Myometrial cell (primary cell): ENCODE measurements at places on chromosomes 13 and 19. TPM values are rescaled to one million over a fixed set of nuclear protein-coding genes. Genes with fewer than 3 reads are reported as not detected.

Gene ZNF841
- 5.5 and 8.3 TPM in 2 replicates for total RNA-seq

Gene PABPC3
- total RNA-seq: under 0.01 TPM in 1 of 2 replicates, not detected in the other

Gene GSX1
- total RNA-seq: not detected in 2 replicates

Gene ZNF471
- 0.71 and 1.2 TPM in 2 replicates for total RNA-seq

Gene ZNF470
- 1.2 TPM in 2 replicates for total RNA-seq

Gene SHC2
- under 0.01 TPM in 1 of 2 replicates, not detected in the other for total RNA-seq

Gene SGCG
- not detected in 2 replicates for total RNA-seq

Gene ZNF791
- total RNA-seq: 5.2 and 9.7 TPM in 2 replicates

Gene SLITRK6
- total RNA-seq: not detected in 2 replicates

Gene ADGRL1
- 2.6 and 7.8 TPM in 2 replicates for total RNA-seq

Gene CAPN12
- 0.29 and 0.35 TPM in 2 replicates for total RNA-seq

Gene SLITRK5
- total RNA-seq: not detected in 2 replicates

Gene POLR1G
- 3.2 and 5.5 TPM in 2 replicates for total RNA-seq

Gene RFPL4A
- not detected in 2 replicates for total RNA-seq

Gene ZSCAN4
- not detected in 2 replicates for total RNA-seq

Gene SLC25A41
- total RNA-seq: not detected in 2 replicates
